Ammon's horn (tissue), 1 donor: ENCODE measurements at places on chromosomes 5 and 9.

- no peak for DNase-seq
These were observed 170.4 kb downstream of the SYK start for GRCh38 chr9:90972057-90972456.

- peak; percentile 17 for DNase-seq
These were observed 14.2 kb upstream of the CCDC180 start for GRCh38 chr9:97293207-97293721.

GRCh38 chr5:113380807-113381326, 53.9 kb downstream of the TSSK1B start:
- DNase-seq: no peak

GRCh38 chr9:75488719-75489110, 400.4 kb downstream of the OSTF1 start:
- peak; percentile 52 for DNase-seq

- no peak for DNase-seq
These were observed 23.5 kb downstream of the ITGA1 start for GRCh38 chr5:52811067-52811749.

GRCh38 chr9:137406876-137407589, 15.9 kb downstream of the EXD3 start:
- DNase-seq: peak; percentile 61

DNA sequence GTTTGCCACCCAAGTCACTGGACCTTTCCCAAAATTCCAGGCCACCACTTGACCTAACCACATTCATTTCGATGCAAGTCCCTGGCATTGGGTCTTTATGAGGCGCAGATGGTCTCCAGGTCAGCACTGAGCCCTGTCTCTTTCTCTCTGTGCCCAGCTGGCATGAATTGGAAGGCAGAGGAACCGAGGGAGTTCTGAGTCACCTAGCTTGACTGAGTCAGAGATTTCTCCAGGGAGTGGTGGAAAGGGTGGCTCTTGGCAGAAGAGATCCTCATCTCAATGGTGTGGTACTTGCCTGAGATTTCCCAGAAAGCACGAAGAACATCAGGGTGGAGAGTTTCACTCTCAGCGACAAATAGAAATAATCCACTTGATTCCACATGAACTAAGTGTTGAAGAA, 43.8 kb downstream of the WDR36 start:
- DNase-seq: no peak

GRCh38 chr9:83340451-83340850, 197.8 kb downstream of the FRMD3 start:
- no peak for DNase-seq

DNA sequence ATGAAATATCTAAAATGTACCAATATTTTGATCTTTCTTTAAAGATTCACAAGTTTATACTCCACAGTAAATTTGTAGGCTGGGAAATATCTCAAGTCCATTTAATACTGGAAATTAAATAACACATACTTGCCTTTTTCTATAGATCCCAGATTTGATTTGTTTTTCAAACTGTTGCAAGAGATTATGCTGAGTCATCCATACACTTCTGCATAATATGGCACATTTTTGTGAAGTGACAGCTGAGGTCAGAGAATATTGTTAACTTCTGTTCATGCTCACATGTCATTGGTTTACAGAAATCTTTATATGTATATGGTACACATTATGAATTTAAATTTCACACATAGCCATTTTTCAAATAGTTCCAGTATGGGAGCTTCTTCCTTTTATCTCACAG, 1066.3 kb upstream of the NUDT12 start:
- no peak for DNase-seq

GRCh38 chr9:130214776-130215340, 42.7 kb downstream of the NCS1 start:
- no peak for DNase-seq

- DNase-seq: no peak
These were observed 69.4 kb downstream of the C9orf50 start for GRCh38 chr9:129551393-129551973.

- no peak for DNase-seq
These were observed 64.2 kb downstream of the CFAP77 start for GRCh38 chr9:132474253-132474652.

DNA sequence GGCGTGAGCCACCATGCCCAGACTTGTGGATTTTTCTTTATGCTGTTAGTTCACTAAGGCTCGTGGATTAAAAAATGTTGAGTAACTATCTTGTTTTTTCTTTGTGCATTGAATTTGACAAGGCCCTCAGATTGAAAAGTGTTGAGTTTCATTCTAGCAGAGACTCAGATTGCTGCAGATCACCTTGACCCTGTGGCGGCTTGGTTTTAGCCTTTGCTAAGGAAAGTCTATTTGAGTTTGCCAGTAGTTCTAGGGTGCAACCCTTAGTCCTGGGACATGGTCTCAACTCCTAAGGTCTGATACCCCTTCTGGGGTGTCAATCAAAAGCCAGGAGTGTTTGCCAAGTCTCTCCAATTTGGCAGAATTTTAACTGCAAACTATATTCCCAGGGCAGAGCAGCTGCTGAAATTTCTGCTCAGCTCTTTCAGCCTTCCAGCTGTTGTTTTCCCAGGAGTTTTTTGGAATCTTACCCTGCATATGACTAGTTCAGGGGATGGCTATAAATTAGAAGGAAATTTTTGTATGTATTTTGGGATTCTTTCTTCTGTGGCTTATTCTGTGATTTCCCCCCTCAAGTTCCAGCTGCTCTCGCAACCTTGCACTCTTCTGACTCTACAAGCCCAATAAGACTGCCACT, 84.3 kb upstream of the HAND1 start:
- no peak for DNase-seq

GRCh38 chr9:107778661-107779060, 289.1 kb upstream of the KLF4 start:
- no peak for DNase-seq

- DNase-seq: no peak
These were observed 141.9 kb upstream of the ANKRD55 start for GRCh38 chr5:56375011-56375410.

DNA sequence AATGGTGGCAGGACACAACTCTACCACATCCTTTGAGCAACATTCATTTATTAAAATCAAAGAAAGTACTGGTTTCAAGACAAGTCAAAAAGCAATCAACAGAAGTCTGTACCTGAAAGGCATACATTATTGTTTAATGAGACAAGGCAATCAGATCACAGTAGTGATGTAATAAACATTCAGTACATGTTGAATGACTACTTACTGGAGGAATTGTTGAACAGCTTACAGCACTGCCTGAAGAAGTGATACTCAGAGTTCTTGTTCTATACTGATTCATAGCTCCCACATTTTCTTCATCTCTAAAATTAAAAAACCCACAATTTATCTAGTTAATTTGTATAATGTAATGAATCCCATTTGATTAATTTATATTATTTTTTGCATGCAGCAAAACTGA, 18.2 kb downstream of the RIOK2 start:
- DNase-seq: no peak

- DNase-seq: no peak
These were observed 582.5 kb downstream of the ELAVL2 start for GRCh38 chr9:23243523-23243922.

DNA sequence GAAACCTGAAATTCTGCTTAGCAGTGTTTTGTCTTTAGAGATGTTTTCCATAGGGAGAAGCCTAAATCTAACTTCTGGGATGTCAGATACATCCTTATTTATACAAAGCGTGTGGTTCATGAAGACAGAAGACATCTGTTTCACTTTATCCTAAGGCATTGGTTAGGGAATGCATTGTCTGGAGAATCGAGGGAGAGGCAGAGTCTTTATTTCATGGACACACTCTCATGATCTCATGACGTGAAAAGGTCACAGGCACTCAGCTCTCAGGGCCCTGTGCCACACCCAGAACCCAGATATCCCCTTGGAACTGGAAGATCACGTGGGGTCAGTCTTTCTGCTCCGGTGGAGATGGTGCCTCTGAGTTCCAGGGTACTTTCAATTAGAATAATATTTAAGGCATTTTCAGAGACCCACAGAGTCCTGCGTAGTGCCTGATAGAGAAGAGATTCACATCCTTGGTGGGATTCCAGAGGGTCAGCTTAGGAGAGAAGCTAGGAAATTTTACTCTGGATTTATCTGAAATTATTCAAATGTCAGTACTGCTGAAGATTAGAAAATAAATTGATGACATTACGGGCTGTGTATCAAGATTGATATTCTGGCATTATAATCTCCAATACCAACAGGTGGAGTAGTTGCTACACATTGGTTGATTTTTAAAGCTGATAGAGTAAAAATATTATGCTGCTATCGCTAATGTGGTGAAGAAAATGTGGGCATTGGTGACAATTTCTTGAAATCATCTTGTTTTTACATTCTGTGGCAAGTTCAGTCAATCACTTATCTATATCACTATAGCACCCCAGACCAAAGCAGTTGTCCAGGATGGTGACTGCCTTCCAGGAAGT, 378.3 kb downstream of the MTRR start:
- DNase-seq: no peak

- DNase-seq: peak; percentile 63
These were observed 36.6 kb upstream of the MYORG start for GRCh38 chr9:34413231-34413852.

DNA sequence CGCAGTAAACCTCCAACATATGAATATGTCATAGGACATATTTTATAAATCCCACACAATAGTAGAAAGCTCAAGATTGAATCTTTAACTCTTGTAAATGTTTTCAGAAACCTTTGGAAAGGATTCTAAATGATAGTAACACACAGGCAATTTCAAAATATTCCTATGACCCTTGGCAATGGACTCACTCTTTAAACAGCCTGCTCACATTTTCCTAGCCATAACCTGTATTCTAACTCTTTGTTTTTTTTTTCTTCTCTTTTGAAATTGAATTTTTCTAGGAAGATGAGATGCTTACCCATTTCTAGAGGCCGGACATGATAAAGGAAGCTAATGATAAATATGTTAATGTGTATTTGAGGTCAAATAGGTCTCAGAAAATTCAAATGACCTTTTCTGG, 29.6 kb downstream of the GRIN3A start:
- DNase-seq: no peak

GRCh38 chr9:129720181-129720864, 32.5 kb downstream of the PTGES start:
- no peak for DNase-seq

DNA sequence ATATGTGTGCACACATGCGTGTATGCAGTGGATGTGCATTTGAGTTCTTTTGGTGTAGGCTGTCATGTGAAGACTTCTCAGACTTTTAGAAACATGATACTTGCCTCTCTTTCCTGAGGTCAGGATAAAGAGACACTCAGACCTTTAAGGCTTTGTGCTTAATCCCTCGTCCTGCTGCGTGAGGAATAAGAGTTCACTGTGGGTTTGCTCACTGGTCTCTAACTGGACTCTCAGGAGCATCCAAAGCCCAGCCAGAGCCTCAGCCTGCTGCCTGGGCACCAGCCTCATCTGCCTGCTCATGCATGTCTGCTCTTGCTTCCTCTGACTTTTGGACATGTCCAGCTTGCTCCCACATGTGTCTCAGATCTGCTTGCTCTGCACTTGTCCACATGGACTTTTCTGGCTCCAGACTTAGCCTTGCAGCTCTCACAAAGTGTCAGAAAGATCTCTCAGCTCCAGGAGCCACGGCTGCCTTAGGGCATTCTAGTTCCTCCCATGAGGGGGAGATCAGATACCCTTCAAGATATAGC, 65.1 kb upstream of the ZNF366 start:
- no peak for DNase-seq

DNA sequence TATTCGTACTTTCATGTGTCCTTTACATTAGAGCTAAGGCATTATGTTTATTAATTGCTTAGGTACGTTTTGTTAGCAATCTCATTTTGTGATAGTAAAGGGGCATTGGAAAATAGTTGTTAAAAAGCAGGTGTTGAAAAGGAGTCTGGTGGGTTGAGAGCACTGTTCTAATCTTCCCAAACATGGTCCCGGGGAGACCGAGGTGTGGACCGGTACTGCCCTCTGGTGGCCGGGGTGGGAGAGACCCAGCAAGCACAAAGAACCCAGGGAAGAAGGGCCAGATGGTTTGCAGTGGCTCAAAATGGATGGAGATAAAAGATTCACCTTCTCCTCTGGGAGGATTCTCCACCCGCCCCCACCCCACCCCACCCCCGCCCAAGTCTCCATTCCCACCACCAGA, 26.1 kb downstream of the IDNK start:
- DNase-seq: peak; percentile 63

- no peak for DNase-seq
These were observed 180.8 kb downstream of the ASTN2 start for GRCh38 chr9:117234103-117234502.

- DNase-seq: no peak
These were observed 12.3 kb downstream of the SUSD1 start for GRCh38 chr9:112162621-112163413.

DNA sequence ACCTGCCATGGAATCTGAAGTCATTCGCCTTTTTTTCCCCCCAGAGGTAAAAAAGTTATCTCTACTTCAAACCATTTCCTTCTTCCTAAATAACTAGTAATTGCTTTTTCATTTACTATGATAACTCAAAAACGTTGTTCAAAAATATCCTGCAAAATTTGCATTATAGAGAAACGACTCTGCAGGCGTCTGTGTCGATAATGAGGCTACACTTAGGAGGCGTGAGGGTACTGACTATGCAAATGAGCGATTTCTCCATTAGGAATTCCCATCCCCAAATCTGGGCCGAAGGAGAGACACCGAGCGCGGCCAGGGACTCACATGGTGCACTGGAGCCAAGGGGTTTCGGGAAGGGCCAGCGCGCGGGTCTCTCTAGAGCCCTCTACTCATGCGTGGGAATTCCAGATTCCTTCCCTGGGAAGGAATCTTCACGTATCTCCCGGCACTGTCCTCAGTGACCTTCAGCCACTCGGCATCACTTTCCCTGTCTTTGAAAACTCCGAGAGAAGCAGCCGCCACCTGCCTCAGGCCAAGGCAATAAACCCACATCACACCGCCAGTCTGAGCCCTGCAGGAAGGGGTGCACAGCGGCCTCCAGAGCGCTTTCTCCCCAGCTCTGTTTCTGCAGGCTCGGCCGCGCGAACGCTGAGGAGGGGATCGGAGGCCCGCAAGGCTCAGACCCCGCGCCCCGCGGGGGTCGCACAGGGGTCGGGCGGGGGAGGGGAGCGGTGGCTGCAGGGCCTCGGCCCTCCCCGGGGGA, 718 bp upstream of the DENND4C start:
- no peak for DNase-seq

DNA sequence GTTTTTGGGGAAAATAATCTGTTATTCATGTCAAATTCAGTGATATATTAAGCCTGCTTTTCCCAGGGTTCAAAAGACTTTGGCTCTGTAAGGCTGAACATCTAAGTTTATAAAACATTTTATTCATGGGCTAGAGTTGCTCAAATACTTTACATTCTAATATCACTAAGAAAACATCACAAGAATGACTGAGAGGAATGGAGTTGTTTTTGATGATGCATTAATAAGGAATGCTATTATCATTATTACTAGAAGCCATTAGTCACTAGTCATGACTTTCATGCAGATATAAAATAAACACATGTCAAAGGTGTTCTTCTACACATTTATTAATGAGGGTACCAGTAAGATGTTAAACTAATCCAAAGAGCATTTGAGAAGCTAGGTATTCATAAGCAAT, 185.5 kb upstream of the KCNN2 start:
- DNase-seq: no peak

DNA sequence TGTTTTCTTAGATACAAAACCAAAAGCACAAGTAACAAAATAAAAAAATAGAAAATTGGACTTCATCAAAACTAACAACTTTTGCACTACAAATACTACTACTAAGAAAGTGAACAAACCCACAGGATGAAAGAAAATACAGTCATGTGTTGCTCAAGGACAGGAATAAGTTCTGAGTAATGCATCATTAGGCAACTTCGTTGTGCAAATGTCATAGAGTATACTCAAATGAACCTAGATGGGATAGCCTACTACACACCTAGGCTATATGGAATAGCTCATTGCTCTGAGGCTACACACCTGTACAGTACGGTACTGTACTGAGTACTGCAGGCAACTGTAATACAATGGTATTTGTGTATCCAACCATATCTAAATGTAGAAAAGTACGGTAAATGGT, 88.3 kb downstream of the RAPGEF1 start:
- no peak for DNase-seq
